Mucosa of gallbladder (tissue), 1 donor: ENCODE measurements at places on chromosomes 3 and 15. TPM values are rescaled to one million over a fixed set of nuclear protein-coding genes. Genes with fewer than 3 reads are reported as not detected.

Gene MESP2
- 0.75 TPM for total RNA-seq

Gene DPPA2
- total RNA-seq = not detected

GRCh38 chr3:44661189-44661588 lies 12.7 kb downstream of the ZNF35 start:
- DNase-seq = no peak

DNA sequence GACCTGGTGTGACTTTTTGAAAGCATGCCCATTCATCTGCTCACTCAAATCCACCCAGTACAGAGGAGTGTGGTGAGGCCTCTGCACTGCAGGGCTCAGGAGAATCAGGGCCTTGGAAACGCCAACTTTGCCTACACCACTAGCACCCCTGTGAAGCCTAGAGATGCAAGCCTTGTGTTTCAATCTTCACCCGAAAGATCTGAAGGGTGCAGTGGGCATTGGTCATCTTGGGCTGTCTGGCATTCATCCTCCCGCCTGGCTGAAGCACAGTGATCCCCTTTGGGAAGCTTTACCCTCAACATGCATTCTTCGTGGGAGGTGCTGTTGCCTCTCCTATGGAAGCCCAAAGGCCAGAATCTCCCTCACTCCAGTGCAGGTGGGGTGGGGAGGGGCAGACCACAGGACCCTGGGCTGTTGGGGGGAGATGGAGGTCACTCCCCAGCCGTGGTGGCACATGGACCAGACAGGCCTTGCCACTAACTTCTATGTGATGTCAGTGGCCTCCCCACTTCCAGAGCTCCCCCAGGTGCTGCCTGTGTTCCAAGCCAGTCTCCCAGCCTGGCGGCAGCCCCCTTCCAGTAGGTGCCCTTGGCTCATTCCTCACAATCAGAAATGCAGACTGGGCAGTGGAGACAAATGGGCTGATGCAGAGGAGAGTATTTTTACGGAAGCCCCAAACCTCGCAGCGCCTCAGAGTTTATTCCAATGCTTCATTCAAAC lies 92.5 kb downstream of the ADAMTS17 start:
- DNase-seq = no peak

GRCh38 chr15:58065445-58066041 lies at the start of gene ALDH1A2:
Gene ALDH1A2, minus strand, starts transcription at chr15:58065711. Its CDS starts 61 bp downstream, at chr15:58065650.
- peak; percentile 68 for DNase-seq
